ENCODE measurements at places on chromosomes 13 and 19.

GRCh38 chr13:48488995-48489394 is 43.9 kb downstream of the RCBTB2 start:
- no peak for DNase-seq

DNA sequence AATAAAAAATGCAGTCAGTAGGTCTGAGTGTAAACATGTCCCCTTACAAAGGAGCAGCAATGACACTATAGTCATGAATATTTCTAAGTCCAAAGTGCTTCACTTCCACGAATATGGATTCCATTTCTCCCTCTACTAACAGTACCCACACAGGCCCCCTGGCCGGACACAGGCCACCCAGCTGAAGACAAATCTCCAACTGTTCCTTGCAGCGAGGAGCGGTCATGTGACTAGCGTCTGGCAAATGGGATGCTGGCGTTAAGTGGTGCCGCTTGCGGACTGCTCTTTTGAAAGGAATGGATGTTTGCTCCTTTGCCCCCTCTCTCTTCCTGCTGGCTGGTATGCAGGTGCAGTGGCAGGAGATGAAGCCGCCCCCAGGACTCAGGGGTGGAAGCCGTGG is 16.2 kb downstream of the PPP1R12C start:
- no peak for DNase-seq

GRCh38 chr19:35843676-35844481 is 8.4 kb downstream of the NPHS1 start:
- no peak for DNase-seq

DNA sequence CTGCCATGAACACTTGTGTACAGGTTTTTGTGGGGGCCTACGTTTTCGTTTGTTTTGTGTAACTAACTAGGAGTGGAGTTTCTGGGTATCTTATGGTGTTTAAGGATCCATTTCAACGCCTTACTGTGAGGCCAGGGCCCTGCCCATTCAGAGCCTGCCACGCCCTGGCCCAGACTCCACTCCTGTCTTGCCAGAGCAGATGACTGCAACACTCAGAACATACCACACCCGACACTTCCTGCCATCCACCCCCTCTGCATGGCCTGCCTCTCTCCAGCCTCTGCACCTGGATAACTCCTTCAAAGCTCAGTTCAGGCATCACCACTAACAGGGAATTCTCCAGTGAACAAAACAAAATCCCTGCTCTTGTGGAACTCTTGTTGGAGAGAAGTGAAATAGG is 43.2 kb downstream of the RGCC start:
- no peak for DNase-seq

- no peak for DNase-seq
Measured at GRCh38 chr19:19489804-19490204, 25.5 kb downstream of the TSSK6 start.

DNA sequence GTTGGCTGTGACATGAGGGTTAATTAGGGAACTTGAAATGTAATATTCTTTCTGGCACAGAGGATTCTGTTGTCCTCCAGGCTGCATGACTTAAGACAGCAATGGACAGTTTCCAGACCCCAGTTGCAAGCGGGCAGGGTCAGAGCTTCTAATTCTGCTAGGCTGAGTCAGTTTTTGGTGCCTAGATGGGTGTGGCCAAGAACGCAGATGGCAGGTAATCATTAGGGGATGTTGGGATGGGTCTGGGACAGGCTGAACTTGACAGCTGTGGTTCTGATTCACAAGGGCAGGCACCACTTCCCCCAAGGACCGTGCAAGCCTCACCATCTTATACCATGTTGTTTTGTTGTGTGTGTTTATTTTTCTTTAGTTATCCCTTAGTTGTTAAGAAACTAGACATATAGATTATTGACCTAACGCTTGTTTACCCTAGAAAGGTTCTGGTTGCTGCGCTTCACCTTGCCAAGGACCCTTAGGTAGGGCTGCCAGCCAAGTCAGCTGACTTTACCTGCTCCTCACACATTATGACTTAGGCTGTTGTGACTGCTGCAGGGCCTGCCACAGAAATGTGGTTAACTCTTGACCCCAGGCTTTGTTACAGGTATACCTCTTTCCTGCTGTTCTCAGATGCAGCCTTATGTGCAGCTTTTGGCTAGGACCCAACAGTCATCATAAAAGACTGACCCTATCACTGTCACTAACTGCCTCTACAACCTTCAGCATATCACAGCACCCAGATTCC is 117.7 kb upstream of the KLF12 start:
- DNase-seq: no peak

DNA sequence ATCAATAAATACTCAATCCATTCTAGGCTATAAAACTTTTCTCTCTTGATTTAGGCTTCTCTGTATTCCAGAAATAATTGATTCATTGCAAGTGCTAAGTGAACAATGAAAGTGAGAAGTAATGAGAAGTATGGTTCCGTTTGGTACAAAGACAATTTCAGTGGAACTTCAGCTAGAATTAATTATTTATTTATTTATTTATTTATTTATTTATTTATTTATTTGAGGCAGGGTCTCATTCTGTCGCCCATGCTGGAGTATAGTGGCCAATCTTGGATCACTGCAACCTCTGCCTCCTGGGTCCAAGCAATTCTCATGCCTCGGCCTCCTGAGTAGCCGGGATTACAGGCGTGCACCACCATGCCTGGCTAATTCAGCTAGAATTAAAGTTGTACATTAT is 262.1 kb downstream of the B3GLCT start:
- no peak for DNase-seq

Measured in coronary artery (tissue), 2 donors.